ENCODE measurements at places on chromosomes 3 and 15.

DNA sequence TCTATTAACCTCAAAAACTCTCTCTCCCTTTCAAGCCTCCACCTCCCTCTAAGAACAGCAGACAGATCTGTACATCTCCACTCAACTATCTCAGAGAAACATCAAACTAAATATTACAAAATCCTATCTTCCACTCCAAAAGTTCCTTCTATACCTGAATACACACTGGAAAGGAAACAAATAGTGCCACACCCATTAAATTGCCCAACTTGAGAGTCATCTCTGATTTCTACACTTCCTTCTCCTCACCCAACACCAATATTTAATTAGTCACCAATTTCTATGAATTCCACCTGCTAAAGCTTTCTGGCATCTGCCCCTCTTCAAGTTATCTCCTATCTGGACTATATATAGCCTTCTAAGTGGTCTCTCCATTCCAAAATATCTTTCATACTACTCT is 65.8 kb downstream of the PEAK1 start:
- no peak for DNase-seq

- DNase-seq, result no peak
These were observed 60.5 kb upstream of the KLF13 start for GRCh38 chr15:31265871-31266711.

DNA sequence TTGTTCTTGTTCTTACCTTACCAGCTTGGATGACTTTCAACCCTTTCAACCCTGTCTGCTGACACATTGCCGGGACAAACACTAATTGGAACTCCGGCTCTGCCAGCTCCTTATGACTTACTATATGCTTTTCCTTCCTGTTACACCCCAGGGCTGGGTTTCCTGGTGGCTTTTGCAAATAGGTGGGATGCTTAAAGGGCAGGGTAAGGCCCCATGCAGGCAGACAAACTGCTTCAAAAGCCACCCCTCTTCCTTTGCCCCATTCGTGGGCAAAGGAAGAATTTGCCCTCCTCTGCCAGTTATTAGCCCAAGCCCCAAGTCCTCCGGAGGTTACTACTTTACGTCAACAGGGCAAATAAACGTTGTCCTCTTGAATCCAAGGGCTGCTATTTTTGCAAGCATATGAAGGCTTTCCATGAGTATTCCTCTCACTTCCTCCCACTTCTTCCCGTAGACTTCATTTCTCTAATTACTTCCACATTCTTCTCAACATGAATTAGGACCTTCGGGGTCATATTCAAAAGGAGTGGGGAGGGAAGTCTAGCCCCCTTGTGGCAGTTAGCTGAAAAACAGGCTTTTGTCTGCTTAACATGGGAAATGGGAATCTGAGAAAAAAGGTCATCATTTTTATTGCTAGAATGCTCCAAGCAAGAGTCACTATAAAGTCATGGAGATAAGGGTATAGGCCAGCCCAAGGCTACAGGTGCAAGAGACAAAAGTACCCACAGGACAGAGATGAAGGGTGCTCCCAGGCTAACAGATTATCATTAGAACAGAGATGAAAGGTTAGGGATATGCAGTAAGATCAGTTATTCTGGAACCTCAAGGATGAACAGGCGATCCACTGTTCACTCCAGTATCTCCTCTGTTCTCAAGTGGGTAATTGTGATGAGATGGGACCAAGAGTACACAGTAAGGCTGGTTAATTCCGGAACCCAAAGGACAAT is 56.3 kb upstream of the FSTL1 start:
- no peak for DNase-seq

DNA sequence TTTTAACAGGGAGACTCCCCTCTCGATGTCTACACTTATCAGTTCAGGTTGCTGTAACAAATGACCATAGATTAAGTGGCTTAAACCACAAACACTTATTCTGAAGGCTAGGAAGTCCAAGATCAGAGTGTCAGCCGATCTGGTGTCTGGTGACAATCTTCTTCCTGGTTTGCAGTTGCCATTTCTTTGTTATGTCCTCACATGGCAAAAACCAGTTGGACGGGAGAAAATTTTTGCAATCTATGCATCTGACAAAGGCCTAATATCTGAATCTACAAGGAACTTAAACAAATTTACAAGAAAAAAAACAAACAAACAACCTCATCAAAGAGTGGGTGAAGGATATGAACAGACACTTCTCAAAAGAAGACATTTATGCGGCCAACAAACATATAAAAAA is 116.9 kb upstream of the FOXB1 start:
- no peak for DNase-seq

- DNase-seq, result no peak
These were observed 9.1 kb upstream of the PLSCR4 start for GRCh38 chr3:146259880-146260589.

- no peak for DNase-seq
These were observed 21.4 kb downstream of the SNX4 start for GRCh38 chr3:125498630-125499029.

- no peak for DNase-seq
These were observed 43.1 kb downstream of the THRB start for GRCh38 chr3:24451461-24452099.

Data from COR-L47 (cell line).